ENCODE measurements at places on chromosomes 11 and 22.

GRCh38 chr11:45518833-45519535, 146.4 kb downstream of the CHST1 start:
- no peak for DNase-seq

DNA sequence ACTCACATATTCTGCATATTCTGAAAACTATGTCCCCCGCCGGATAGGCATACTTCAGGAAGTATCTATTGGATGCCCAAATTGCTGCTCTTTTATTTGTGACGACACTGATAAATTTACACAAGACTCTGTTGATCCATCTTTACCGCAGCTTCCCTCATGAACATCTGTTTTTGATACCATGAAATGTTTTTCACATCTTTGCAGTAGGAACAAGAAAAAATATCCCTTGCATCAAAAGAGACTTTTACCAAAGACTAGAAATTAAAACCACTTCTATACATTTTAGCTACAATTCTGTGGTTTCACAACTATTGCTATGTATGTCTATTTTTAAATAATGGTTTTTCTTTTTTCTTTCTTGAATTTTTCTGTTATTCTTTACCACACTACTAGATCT, 15.3 kb downstream of the POU2AF2 start:
- DNase-seq = no peak

GRCh38 chr11:129323896-129324502, 51.6 kb upstream of the BARX2 start:
- no peak for DNase-seq

- DNase-seq = no peak
Observed at GRCh38 chr11:65717906-65718305, 2.7 kb downstream of the RNASEH2C start.

DNA sequence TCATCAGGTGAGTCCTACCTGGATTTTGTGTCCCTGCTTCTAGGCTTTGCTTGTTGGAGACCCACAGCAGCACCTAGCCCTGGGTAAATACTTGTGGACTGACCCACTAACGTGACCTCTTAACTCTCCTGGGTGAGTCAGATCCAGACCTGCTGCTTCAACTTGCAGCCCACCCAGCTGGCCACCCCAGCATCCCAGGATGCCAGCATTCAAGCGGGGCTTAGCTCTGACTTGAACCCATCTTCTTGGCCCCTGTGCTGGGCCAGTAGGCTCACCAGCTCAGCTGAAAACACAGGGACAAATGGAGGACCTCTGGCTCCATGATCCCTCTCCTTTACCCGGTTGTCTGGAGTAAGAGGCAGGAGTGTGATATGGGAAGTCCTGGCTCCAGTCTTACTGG, 33.5 kb downstream of the PARVG start:
- no peak for DNase-seq

GRCh38 chr11:34603129-34604001, 17.5 kb upstream of the EHF start:
- DNase-seq = no peak

Measured in GM13977 (cell line).